ENCODE measurements at places on chromosomes 3 and 15.

DNA sequence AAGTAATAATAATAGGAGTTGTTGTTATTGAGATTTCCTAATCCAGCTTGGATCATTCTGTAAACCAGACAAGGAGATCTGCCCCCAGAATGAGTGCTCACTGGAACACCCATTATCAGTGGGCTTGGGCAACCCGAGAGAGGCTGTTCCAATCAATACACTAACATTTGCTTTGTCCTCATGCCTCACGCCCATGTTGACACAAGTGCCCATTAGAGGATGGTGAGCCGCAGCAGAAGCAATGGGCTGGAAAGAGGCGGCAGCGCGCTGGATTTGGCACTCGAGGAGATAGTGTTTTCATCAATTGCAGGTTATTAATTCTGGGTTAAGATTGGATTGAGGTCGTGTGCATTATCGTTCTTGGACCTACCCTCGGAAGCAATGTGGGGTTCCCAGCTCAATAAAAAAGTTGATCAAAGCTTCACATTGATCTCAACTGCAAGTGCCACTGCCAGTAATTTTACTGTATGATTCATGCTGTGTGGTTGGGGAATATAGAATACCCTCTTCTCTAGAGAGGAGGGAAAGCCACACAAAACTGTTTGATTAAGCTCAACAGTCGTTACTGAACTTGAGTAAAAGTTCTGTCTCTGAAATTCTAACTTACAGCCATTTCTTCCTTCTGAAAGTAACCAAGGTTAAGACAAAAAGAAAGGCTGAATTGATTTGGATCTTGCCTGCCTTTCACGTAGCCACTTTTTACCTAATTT lies 15.7 kb downstream of the LYZL4 start:
- no peak for ATAC-seq

DNA sequence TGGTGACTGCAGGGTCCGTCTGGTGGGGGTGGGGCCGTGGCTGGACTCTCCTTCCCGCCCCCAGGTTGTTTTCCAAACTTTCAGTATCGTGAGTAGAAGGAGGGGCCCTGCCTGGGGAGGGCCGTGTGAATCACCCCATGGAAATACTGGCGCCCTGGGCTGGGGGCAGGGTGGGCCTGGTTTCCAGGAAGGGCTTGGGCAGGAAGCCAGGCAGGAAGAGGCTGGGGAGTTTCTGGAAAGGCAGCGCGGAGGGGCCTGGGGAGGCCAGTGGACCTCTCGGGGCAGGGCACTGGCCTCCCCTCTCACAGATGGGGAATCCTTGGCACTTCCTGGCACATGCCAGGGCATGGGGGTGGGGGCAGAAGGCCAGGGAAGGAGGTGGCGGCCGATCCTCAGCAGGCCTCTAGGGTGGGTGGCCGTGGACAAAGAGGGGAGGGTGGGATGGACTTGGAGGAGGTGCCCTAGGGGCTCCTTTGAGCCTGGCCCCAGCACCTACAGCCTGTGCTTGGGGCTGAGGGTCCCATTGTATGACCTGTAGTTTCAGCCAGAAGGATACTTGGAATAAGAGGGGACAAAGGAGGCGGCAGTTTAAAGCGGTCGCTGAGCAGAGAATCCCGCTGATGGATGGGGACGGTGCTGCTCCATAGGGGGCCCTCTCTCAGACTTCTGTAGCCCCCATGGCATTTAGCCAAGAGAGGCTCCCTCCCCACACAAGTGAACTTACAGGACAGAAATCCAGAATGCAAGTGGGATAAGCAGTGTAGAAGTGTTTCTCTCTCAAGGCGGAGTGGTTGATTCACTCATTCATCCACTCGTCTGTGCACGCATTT lies 56.5 kb upstream of the GATA2 start:
- ATAC-seq: peak; percentile 77

DNA sequence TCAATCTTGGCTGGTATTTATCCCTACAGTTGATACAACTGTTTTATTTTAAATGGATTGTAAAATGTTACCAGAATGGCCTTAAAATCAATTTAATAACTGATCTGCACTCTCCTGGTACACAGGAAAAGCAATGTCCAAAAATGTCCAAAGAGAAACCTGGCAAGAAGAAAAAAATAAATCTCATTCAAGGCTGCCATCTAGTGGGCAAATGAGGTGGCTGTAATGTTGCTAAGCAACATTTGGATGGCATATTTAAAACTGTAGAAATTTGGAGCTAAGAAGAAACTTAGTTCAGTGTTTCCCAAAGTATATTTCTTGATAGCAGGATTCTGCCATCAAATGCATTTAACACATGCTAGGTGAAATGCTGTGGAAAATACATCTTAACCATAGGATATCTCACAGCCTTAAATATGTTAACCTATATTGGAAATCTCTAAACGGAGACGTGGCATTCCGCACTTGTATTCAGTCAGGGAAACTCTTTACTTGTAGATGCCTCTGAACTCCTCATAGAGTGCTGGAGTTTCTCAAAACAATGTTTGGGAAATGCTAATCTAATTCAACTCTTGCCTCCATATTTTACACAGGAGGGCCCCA lies 216.8 kb downstream of the ERC2 start:
- peak; percentile 36 for ATAC-seq

DNA sequence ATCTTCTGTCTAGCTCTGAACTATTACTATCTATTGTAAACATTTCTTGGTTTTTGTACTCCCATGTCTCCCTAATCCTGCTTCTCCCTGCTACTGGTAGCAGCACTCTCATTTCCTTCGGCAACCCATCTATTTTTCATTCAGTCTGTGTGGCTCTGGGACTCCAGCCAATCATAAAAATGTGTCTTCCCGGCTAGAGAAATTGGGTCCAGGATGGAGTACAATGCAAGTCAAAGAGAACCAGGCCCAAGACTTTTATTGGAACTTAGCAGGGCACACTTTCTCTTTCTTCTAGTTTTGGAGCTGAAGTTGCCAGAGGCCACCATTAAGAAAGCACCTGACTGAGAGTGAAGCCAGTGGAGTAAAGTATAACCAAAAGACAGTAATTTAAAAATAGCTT lies 22.8 kb upstream of the ARHGEF26 start:
- ATAC-seq: no peak

GRCh38 chr3:190227064-190227463 lies 95.2 kb downstream of the CLDN1 start:
- no peak for ATAC-seq

DNA sequence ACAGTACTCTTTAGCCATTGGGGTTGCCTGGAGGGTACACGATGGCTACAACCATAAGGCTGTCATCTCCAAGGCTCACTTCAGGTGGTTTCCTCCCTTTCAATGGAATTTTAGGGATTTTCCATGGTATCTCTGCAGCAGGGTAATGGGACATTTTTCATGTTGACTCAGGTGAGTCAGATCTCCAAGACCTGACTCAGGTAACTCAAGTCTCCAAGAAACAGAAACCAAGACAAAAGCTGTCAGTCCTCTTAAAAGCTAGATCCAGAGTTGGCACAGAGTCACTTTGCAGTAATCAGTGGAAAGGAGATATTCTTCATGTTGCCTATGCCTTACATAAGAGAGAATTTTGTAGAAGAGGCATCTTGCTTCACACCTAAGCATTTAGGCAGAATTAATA lies 375.8 kb upstream of the ARPP21 start:
- no peak for ATAC-seq

- ATAC-seq: no peak
These were observed 2.0 kb downstream of the HHATL start for GRCh38 chr3:42700366-42701288.

GRCh38 chr3:55247666-55248065 lies 239.4 kb downstream of the WNT5A start:
- ATAC-seq: no peak

DNA sequence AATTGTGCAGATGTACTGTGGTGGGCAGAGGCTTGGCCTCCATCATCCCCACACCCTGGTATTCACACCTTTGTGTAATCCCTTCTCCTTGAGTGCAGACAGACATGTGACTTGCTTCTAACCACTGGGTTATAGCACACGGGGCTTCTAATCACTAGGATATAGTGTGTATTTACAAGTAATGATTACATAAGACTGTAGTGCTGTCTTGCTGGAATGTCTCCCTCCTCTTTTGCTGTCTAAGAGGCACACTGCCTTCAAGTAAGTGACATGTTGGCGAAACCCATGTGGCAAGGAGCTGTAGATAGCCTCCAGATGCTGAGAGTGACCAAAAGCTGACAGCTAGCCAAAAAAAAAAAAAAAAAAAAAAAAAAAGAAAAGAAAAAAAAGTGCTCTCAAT lies 542.7 kb upstream of the MDFIC2 start:
- no peak for ATAC-seq
